ENCODE measurements at places on chromosomes 7 and 10.

- DNase-seq, result no peak
These were observed 240.8 kb downstream of the KIF20B start for GRCh38 chr10:89942217-89942616.

- no peak for DNase-seq
These were observed 765.6 kb upstream of the GHITM start for GRCh38 chr10:83373671-83374070.

DNA sequence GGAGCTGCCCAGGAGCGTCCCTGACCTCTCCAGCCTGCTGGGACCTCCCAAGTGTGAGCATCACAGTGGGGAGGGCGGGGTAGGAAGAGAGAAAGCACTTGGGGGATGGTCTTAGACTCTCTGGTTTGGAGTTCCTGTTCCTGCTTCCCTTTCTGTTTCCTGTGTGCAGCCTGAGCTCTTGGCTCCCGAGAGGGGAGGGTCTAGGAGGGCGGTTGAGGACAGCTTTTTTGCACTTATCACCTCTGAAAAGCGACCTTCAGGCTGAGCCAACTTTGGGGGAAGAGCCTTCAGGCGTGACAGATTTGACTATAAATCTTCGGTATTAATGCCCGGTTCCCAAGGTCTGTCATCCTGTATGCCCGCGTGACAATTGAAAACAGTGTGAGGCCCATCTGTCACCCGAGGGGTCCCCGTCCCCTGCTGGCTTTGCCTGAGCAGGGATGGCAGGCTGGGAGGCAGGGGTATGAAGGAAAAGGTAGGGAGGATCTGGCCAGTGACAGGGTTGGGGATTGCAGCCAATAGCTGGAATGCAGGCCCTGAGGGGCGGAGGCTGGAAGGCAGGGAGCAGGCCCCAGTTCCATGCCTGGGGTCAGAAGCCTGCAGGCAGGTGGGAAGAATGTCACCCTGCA is 78.6 kb downstream of the CDH23 start:
- DNase-seq, result no peak

DNA sequence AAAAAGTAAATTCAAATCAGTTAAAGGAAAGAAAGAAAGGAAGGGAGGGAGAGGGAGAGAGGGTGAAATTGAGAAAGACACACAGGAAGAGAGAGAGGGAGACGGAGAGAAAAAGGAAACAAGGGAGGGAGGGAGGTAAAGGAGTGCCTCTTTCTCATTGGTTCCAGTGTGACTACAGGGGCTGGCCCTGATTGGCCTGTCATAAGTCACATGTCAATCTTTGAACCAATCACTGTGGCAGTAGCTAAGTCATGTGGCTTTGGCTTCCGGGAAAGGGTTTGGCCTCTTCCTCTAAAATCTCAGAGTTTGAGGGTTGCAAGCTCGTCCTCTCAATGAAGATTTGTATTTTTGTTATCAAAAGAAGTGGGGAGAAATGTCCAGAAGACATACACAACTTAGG is 150.2 kb downstream of the RAB11FIP2 start:
- no peak for DNase-seq

GRCh38 chr7:147607157-147607800 is 983.3 kb upstream of the C7orf33 start:
- DNase-seq, result no peak

GRCh38 chr7:93117327-93117726 is 452 bp downstream of the SAMD9 start:
- no peak for DNase-seq

DNA sequence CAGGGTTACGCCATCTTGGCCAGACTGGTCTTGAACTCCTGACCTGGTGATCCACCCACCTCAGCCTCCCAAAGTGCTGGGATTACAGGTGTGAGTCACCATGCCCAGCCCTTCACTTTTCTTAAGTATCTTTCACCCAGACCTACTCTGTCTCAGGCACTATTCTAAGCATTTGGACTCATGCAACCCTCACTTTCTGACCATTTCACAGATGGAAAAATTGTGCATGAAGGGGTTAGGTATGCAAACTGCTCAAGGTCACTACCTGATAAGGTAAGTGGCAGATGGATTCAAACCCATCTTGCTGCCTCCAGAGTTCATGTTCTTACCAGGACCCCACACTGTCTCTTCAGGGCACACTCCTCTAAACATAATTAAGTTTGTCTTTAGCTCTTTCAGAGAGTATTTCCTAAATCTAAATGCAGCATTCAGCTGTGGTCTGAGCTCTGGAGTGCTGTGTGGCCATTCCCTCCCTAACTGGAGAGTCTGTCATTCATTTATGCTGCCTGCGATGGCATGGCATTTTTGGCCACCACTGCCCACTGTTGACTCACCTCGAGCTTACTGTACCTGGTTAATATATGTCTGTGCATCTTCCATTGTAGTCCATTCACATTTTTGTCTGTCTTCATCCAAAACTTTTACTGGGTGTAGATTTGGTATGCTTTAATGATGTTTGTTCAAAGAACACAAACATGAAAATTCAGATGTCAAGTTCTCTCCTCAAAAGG is 88.4 kb downstream of the CCDC71L start:
- no peak for DNase-seq

DNA sequence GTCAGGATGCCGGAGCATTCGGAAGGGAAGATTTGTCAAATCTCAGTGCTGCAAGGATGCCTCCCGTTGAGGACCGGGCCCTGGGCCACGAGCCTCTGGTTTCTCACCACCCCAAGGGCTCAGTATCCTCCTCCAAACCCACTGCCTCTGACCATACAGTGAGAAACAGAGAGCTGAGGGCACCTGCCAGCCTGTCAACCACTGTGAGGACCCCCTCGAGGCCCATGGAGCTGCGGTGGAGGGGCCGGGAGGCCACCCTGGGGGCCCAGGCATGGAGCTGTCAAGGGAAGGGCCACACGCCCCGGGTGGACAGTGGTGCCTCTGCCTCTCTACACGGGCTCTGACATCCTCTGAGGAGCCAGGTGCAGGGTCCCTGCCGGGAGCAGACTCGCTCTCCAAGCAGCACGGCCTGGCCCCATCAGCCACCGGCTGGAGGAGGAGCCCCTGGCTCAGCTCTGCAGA is 248.0 kb upstream of the TCERG1L start:
- no peak for DNase-seq

- DNase-seq, result no peak
These were observed 214.4 kb upstream of the CELF2 start for GRCh38 chr10:10803278-10803677.

DNA sequence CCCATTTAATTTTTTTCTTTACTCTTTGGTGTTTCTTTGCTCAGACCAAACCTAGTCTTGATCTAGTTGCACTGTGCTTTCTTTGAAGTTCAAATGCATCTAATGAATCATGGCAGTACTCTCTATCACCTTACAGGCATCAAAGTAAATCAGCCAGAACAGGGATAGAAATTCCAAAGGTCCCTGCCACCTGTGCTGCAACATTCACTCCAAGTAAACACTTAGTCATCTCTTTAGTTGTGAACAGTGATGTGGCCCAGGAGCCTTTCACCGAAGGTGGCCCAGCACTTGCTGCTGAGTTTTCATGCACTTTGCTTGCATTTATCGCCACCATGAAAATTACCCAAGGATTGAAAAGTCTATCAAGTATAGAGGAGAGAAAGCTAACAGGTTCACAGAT is 314.1 kb upstream of the ETV1 start:
- DNase-seq, result no peak

- no peak for DNase-seq
These were observed 82.1 kb upstream of the PRPS1L1 start for GRCh38 chr7:18109762-18110161.

DNA sequence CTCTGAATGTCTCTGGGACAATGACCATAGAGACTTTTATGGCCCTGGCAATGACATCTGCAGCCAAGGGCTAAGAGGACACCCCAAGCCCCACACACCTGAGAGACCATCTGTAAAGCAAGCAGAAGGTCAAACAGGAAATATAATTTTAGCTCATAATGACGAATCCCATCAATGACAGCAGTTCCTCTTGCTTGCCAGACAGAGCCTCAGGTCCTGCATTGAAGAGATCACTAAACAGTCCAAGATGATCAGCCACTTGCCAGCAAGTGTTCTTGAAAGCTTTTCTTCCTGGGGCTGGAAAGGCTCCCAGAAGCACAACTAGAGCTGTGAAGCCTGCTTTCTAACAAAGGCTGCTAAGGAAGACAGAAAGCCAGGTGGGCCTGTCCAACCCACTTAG is 993.7 kb upstream of the AUTS2 start:
- no peak for DNase-seq

- no peak for DNase-seq
These were observed 23.2 kb upstream of the BTRC start for GRCh38 chr10:101330631-101331225.

DNA sequence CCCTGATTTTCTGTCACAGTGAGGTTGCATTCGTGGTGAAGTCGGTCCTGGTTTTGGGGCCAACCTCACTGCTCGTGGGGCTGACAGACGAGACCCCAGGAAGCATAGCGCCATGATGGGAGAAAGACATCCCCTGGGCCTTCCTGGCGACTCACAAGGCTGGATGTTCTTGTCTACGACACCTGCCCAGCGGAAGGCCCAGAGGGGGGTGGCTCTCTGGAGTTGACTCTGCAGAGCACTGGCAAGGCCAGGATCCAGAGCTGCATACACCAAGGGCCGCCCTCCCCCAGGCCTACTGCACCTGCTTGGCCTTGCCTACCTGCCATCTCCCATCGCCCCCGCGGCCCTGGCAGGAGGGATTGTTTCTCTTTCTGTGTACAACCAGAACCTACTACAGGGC is 608.9 kb downstream of the PTPRN2 start:
- DNase-seq, result no peak

GRCh38 chr10:110803830-110804338 is 67.8 kb upstream of the PDCD4 start:
- no peak for DNase-seq

DNA sequence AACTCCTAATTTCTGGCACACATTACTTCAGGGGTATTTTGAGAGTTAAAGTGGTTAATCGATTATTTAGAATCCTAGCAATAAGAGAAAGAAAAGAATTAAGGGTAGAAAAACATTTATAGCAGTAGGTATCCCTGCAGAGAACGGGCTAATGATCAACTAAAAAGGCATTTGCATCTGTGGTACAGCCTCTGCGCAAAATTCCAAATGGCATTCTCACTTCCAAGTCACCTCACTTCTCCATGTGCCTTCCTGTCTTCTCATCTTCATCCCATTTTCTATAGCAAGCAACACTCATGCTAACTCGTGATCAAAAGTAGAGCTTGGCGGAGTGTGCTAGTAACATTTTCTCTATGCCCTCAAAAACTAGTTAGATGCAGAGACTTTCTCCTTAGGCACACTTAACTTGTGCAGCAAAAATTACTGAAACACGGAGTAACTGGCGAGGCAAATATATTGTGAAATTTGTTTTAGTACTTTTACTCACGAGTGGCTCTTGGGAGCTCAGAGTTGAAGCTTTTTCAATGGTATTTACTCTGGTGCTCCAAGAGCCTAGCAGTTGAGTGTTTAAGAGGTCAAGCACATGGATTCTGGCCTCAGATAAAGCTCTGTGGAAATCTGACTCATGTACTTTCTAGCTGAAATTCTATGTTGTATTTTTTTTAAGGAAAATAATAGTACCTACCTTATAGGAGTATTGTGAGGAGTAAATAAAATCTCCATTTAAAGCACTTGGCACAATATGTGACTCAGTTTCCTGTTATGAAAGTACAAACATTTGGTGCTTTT is 65.1 kb downstream of the MET start:
- no peak for DNase-seq
